ENCODE measurements at places on chromosomes 1 and 21. TPM values are rescaled to one million over a fixed set of nuclear protein-coding genes. Genes with fewer than 3 reads are reported as not detected.

DNA sequence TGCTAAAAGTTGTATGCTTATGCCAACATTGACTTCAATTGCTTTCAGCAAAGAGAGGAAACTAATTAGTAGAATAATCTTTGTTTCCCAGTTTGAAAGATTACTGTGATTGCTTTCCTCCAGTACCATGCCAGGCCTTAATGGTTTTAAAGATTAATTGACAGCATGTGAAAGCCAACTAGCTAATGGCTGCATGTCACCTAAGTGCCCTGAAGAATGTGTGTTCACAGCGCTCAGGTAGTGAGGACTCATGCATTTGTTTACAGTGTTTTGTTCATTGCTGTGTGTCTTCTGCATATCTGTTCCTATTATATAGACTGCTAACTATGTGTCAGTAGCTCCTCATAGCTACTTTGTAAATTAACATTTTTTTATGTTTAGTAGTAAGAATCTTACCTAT, 335.6 kb downstream of the LRRIQ3 start:
- no peak for DNase-seq

DNA sequence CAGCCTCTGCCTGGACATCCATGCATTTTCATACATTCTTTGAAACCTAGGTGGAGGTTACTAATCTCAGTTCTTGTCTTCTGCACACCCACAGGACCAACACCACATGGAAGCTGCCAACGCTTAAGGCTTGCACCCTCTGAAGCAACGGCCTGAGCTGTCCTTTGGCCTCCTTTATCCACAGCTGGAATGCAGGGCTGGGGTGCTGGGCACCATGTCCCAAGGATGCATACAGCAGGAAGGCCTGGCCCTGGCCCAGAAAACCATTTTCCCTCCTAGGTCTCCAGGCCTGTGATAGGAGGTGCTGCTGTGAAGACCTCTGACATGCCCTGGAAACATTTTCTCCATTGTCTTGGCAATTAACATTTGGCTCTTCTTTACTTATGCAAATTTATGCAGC, 1168.6 kb downstream of the KCNT2 start:
- no peak for DNase-seq

GRCh38 chr1:172680733-172681275, 21.9 kb downstream of the FASLG start:
- DNase-seq: no peak

DNA sequence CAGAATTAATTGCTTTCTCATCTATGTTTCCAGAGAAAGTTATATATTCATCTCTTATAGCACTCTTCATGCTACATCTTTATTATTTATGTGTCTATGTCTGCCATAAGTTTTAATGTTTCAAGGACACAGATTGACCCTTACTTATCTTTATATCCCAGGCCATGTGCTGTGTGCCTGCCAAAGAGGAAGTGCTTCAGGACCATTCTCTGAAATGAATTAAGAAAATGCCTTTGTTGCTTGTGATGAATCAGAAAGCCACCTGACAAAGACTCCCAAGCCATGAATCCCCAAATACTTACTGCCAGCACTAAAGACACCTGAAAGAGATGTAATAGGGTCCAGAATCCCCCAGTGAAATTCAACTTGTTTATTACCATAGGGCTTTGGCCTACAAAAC, 342.1 kb upstream of the C1orf87 start:
- DNase-seq: no peak

GRCh38 chr1:65765631-65766030, 27.1 kb upstream of the PDE4B start:
- DNase-seq: no peak

- DNase-seq: no peak
Observed at GRCh38 chr1:198423673-198424072, 116.8 kb downstream of the ATP6V1G3 start.

GRCh38 chr1:203662360-203662759, 35.7 kb downstream of the ATP2B4 start:
- no peak for DNase-seq

DNA sequence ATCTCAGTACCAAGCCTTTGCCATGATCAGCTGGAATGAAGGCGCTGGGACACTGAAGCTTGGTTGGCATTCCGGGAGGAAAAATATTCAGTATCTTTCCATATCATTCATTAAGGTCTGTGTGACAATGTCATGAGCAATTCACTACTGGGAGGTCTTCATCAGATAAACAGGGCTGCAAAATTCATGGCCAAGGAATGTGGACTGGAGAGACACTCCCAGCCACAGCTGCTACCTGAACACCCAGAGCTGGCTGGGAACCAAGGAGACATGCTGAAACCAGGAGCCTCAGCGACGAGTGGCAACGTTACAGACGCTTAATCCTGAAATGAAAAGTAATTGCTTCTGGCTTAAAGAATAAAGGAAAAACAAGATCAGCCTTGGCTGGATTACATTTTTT, 30.6 kb upstream of the DDAH1 start:
- DNase-seq: peak; percentile 74

DNA sequence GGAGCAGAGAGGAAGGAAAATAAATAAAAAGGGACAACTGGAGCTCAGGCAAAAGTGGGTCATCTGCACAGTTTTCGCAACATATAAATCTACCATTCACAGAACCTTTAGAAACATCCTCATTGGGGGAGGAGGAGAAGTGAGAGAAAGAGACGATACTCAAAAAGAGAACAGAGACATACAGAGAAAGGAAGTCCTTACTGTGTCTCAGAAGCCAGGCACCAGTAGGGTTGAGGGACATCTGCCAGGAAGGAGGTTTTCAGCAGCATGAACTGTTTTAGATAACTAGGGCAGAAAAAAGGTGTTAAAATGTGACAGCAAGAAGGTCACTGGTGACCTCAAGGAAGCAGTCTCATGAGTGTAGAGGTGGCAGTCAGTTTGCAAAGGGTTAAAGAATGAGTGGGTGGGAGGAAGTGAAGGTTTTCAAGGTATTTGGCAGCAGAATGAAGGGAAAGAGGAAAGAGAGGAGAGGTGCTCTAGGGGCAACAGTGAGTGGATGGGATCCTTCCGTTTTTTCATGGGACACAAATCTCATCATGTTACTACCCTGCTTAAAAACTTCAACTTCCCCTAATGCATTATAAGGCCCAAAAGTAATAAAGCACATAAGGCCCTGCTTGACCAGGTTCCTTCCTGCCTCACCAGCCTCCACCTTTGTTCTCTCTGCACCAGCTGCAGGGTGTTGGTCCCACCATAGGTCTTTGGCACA, 9.5 kb downstream of the JAK1 start:
- no peak for DNase-seq

GRCh38 chr1:118958140-118958539, 30.0 kb downstream of the TBX15 start:
- no peak for DNase-seq

C8B gene
- total RNA-seq: not detected

COL9A2 gene
- 0.89 TPM for total RNA-seq

SLC2A5 gene
- not detected for total RNA-seq

DEPDC1 gene
- 9.9 TPM for total RNA-seq
